ENCODE measurements at places on chromosomes 6 and 20.

DNA sequence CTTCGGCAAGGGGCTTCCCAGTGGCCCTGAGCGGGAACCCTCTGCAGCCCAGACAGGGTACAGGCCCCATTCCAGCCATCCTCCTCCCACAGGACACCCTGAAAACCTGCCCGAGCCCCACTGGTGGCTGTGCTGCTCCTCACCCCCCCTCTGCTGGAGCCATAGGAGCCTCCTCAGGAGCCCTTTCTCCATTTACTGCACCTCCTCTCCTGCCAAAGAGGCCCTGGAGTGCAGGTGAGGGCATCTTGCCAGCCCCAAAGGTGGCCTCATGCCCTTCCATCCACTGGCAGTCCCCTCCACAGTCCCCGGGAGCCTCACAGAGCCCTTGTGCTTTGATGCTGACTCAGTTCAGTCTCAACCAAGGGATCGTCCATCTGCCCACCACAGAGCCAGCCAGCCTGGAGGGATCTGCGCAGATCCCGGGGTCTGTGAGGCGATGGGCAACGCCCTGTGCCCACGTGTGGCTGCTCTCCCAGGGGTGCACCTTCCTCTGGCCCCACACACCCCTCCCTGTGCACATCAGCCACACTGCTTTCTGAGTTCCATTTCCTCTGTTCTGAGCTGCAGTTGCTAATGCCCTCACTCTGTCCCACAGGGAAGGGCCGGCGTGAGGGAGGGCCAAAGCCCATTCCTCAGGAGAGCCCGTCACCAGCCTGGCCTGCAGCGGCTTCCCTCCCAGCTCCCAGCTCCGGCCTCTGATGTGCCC is 228.5 kb downstream of the DLL1 start:
- DNase-seq, result no peak

GRCh38 chr20:64084685-64085152 is 521 bp upstream of the LKAAEAR1 start:
- DNase-seq, result no peak

DNA sequence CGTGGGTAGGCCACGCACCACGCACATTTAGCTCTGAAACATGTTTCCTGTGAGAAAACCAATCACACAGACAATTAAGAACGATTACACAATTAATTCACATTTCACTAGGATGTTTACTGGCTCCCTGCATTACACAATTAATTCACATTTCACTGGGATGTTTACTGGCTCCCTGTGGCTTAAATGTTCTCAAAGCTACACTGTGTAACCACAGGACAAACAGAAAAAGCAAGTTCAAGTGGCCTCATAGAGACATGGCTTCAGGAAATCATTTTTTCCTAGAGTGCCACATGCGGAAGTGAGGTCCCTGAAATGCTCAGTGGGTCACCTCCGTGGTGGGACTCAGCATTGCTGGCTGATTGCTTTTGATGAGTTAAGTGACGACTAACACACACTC is 61.7 kb upstream of the XRN2 start:
- no peak for DNase-seq

- no peak for DNase-seq
Observed at GRCh38 chr6:53352360-53352759, 3.6 kb upstream of the ELOVL5 start.

- DNase-seq, result no peak
Observed at GRCh38 chr20:58665606-58666005, 14.5 kb downstream of the STX16 start.

GRCh38 chr6:117906958-117907600 is at the start of gene SLC35F1:
Gene SLC35F1, plus strand, starts transcription at chr6:117907264.
- DNase-seq, result no peak

All from amniotic stem cell (primary cell).